ENCODE measurements at places on chromosomes 13 and 19. TPM values are rescaled to one million over a fixed set of nuclear protein-coding genes. Genes with fewer than 3 reads are reported as not detected.

SYNGR4 gene
- not detected for total RNA-seq

- ATAC-seq = no peak
Observed at GRCh38 chr13:41224113-41225110, 30.0 kb upstream of the KBTBD7 start.

DNA sequence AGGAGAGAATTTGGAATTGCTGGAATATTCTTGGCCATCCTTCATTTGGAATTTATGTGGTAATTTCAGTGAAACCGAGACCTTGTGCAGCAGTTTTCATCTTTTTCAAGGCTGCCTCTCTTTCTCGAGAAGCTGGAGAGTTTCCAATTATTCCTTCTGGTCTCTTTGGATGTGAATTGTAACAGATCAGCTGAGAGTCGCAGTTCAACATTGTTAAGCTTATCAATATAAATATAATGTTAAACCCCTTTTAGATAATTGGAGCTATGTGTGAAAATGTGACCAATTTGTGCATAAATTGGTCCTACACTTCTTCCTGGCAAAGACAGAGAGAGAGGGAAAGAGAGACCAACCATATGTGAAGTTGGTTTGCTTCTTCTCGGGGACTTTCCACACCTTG lies 425.6 kb downstream of the TSHZ3 start:
- ATAC-seq = no peak

DNA sequence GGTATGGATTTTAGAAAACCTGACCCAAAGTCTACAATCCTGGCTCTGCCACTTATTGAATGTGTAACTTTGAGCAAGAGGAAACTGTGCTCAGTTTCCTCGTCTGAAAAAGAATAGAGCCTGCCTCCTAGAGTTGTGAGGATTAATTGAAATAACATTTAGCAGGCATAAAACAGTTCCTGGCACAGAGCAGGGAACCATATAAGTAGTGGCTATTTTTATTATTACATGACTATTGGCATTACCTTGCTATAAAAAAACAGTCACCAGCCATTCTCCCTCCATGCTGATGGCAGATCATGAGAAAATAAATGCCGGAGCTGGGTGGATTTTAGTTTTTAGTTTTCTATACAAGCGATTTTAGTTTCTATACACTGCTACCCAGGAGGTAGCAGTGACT lies 5.8 kb downstream of the DOCK9 start:
- no peak for ATAC-seq

- no peak for ATAC-seq
Observed at GRCh38 chr13:47646298-47646697, 354.8 kb downstream of the SUCLA2 start.

- no peak for ATAC-seq
Observed at GRCh38 chr19:53875602-53876325, 6.2 kb upstream of the PRKCG start.

DNA sequence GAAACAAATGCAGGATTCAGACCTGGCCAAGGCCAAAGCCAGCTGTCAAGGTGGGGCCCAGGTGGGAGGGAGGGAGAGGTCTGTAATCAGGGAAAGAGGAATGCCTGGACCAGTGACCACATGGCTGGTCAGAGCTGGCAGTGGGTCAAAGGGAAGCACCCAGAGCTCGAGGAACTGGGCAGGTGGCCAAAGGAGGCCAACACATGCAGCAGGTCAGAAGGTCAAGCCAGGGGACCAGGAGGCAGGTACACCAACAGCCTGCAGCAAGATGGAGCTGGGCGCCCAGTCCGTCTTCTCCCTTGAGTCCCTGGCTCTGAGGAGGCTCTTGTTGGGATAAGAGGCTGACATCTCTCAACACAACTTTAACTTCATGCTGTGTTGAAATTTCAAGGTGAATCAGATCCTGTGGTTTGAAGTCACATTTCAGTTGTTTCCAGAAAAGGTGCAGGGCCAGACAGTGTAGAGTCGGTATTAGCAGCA lies 17.1 kb downstream of the GPATCH1 start:
- ATAC-seq = no peak

DNA sequence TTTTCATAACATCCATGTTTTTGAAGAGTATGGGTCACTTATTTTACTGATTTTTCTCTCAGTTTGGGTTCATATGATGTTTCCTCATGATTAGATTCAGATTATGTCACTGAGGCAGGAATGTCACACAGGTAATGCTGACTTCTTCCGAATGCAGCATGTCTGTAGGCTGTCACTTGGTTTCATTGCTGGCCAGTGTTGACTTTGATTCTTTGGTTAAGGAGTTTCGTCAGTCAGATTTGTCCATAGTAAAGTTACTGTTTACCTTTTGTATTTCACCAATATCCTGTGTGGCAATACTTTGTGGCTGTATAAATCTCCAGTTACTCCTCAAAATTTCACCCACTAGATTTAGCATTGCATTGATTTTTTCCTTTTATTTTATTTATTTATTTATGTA lies 105.6 kb downstream of the MRPL57 start:
- ATAC-seq = no peak
